ENCODE measurements at places on chromosomes 6 and 20. TPM values are rescaled to one million over a fixed set of nuclear protein-coding genes. Genes with fewer than 3 reads are reported as not detected.

MEP1A gene
- total RNA-seq: not detected

DNA sequence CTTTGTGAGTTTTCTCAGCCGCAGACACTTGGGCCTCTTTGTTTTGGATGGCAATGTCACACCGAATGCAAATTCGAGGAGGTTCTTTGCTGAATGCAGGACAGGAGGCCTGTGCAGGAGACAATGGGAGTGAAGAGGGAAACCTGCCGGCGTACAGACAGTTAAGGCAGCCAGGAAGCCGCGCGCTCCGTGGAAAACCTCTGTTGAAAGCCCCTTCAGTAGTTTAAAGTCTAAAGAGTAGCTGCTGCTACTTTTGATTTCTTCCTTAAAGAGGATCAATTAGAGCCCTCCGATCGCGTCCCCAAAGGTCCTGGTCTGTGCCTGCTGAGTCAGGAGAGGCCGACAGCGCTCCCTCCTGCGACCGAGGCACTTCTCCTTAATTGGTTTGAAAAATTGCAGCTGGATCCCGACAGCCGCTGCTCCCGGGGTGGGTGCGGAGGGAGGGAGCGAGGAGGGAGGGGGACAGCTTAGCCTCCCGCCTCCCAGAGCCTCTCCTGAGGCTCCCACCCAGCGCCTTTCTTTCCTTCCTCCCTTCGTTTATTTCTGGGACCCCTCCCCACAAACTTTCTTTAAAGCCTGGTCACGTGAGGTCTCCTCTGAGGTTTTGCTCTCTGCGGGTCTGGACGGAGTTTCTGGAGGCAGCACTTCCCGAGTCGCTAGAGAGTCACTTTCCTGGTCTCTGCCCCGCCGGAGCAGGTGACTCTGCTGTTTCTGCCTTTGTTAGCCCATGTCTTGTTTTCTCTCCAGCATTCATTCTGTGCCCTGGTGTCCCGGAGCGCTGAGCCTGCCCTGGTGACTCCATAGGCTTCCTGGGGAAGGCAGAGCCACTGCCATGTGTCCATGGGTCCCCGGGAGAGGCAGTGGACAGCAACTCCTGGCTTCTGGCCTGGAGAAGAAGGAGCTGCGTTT lies 22.3 kb upstream of the RPP40 start:
- DNase-seq: peak; percentile 61

GRCh38 chr6:112563368-112563767 lies 216.2 kb downstream of the RFPL4B start:
- DNase-seq: peak; percentile 30

TFAP2B gene
- not detected for total RNA-seq

GPR6 gene
- total RNA-seq: not detected

- DNase-seq: peak; percentile 44
These were observed 36.9 kb upstream of the FANCE start for GRCh38 chr6:35415065-35415891.

- no peak for DNase-seq
These were observed 509.0 kb downstream of the CD83 start for GRCh38 chr6:14626556-14626955.

PSORS1C1 gene
- total RNA-seq: 9.2 TPM

DNA sequence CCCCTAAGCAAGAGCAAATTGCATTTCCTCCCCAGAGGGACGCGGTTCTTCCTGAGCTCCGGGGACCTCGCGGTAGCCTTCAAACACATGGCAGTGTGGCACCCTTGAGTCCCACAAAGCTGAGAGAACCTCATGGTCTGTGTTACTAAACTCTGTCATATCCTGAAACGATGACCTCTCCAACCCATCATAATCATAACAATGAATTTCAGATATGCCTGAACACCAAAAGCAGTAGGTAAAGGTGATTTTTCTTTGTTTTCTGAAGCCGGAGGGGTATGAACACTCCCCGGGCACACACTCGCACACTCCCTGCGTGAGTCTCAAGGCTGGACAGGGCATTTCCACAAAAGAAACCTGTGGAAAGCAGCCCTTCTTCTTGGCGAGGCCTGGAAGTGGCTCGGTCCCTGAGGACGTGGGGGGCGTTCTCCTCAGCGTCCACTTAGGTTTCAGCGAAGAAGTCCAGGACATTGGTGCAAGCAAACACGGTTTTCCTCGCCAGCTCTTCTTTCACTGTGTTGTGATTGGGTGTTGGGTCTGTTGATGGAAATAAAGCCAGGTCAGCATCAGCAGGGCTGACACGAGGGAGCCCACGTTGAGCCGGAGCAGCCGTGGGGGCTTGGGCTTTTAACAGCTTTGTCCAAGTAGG lies 183.4 kb downstream of the ERMARD start:
- peak; percentile 73 for DNase-seq

DNA sequence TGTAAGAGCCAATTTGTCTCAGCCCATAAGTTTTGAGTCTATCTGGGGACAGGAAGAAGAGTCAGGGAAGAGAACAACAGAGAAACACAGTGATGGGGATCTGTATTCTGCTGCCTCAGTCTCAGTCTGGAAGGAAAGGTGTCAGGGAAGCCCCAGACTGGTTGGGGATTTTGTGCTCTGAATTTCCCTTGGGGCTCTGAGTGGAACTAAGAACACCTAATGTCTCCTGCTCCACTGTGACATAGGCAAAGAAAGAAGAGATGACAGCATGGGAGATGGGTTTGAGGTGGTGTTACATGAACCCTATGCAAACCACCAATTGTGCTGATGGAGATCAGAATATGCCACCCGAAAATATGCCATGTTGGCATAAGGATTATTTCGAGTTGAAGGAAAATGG lies 139.5 kb upstream of the MYLIP start:
- no peak for DNase-seq

DNA sequence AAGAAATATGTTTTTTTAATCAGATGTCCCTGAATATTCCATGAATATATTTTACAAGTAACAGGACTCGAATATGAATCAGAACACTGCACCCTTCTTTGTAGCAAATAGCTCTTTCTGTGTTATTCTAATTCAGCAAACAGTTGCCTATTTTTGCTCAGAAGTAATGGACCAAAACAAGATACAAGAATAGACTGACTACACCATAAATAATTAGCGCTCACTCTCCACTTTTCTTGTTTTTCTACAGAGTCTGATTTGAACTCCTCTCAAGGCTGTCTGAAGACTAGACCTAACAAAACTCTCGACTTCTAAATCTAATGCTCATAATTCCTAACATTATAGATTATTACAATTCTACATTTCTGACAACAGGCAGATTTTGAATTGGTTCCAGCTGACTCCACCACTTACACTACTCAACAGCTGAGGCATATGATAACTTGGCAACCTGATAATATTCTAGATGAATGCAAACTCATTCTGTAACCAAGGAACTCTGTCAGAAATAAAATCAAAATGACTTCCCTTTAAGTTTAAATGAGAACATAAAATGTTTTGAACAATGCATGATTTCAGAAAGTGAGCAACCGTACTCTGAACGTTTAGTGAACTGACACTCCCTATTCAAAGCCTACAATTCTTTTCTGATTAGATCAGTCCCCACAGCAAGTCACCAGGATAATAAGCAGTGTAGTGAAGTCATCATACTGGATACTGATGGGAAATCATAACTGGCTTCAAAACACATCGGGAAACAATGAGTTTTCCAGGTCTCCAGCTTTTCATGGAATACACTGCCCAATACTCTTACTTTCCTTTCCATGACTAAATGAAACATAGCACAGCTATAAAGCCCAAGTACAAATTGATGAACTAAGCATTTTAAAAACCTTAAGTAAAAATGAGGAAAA lies 114.2 kb upstream of the BEND6 start:
- DNase-seq: peak; percentile 88

- peak; percentile 42 for DNase-seq
These were observed 12.9 kb downstream of the PARD6B start for GRCh38 chr20:50744143-50744792.

DNA sequence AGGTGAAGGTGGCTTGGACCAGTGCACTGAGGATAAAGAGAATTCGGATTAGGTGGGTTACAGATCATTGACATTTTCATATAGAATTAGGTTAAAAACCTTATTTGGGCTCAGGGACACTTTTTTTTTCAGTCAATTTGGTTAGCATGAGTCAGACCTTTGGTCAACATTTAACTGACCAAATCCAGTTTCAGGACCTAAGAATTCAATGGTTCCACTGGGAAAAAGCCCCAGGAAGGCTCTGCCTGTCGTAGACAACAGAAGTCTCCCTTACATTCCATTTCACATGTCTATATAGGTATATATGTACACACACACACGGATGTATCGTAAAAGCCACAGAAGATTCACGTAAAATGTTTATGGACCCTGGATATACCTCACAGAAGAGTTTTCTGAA lies 184.2 kb upstream of the RREB1 start:
- DNase-seq: no peak

NKX2-4 gene
- total RNA-seq: not detected

- DNase-seq: peak; percentile 94
These were observed 37.1 kb upstream of the NCOA3 start for GRCh38 chr20:47464380-47465101.

GRCh38 chr20:17969884-17970409 lies 1.1 kb downstream of the MGME1 start:
- DNase-seq: peak; percentile 77

GRCh38 chr20:20211988-20212518 lies 155.9 kb upstream of the INSM1 start:
- DNase-seq: no peak

DNA sequence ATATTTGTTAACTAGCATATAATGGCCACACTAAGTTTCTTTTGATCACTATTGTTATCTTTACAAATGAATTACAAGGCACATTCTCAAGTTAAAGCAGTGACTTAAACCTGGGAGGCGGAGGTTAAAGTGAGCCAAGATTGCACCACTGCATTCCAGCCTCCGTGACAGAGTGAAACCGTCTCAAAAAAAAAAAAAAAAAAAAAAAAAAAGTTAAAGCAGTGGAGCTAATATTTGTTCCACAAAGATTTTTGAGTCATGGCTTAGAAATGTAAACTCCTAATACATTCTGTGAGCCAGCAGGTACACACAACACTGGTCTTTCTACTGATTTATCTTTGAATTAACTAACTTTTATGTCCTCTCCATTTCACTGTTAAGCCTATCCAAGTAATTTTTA lies 221.7 kb upstream of the HTR1E start:
- DNase-seq: no peak

DNA sequence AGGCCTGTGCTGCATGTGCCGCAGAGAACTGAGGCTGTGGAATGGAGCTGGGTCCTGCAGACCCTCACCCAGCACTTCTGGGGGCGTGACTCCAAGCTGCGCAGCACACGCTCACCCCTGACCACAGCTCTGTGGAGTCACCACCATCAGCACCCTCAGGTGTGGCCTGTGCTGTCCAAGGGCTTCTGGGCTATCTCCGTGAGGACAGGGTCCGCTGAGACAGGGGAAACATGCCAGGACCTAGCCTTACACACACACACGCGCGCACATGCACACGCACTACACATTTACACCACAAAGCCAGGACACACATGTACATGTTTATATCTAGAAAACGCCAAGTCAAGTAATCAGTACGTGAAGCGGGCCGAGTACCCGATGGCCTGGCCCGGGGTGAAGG lies 26.8 kb upstream of the TCFL5 start:
- no peak for DNase-seq

DNA sequence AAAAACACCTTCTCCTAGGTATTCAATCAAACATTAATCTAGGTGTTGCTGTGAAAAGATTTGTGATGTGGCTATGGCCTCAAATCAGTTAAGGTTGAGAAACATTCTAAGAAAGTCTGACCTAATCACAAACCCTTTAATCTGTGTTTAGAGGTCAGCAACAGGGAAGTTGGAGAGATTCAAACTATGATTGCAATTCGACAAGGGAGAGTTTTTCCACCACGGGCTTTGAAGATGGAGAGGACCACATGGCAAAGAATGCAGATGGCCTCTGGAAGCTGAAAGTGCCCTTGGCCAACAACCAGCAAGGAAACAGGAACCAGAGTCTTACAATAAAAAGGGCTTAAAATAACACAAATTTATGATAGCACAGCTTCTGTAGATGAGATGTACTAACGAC lies 29.6 kb upstream of the LGSN start:
- peak; percentile 54 for DNase-seq

DNAH8 gene
- total RNA-seq: 0.97 TPM

GRCh38 chr6:22447249-22448196 lies 121.8 kb upstream of the HDGFL1 start:
- peak; percentile 88 for DNase-seq

DNA sequence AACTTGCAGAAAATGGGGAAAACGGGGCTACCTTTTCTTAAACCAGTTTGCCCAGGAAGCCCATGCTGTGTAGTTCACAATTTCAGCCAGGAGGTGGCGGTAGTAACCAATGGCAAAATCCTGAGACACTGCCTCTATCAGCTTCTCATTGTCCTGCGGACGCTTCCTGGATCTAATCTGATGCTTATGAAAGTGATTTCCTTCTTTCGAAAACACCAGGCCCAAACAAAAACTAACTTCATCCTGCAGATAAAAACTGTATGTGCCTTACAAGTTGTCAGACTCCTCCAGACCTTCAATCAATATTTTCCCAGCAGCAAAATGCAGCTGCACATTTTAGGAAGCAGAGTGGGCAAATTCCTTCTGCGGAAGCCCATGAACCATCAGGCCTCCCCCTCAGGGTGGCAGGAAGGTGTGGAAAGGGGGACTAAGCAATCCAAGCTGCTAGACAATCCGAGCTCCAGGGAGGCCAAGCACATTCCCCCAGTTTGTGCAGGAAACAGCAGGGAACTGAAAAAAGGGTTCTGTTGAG lies 88.5 kb downstream of the LY86 start:
- peak; percentile 91 for DNase-seq

GPR63 gene
- 0.13 TPM for total RNA-seq

GLP1R gene
- total RNA-seq: not detected

- peak; percentile 7 for DNase-seq
These were observed 124.3 kb upstream of the MLIP start for GRCh38 chr6:53986721-53987521.

- no peak for DNase-seq
These were observed 251.4 kb downstream of the PRL start for GRCh38 chr6:22045261-22045912.

DNA sequence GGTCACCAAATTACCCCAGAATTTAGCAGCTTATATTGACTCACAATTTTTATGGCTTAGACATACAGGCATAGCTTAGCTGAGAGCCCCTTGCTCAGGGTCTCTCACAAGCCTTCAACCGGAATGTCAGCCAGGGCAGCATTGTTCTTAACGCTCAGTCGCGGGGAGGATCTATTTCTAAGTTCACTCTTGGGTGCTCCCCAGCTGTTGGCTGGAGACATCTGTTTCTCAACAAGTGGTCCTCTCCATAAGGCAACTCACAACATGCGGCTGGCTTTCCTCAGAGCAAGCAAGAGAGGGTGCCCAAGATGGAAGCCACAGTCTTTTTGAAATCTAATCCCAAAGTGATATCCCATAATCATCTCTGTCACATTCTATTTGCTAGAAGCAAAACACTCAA lies 46.6 kb downstream of the SLX4IP start:
- no peak for DNase-seq

DNA sequence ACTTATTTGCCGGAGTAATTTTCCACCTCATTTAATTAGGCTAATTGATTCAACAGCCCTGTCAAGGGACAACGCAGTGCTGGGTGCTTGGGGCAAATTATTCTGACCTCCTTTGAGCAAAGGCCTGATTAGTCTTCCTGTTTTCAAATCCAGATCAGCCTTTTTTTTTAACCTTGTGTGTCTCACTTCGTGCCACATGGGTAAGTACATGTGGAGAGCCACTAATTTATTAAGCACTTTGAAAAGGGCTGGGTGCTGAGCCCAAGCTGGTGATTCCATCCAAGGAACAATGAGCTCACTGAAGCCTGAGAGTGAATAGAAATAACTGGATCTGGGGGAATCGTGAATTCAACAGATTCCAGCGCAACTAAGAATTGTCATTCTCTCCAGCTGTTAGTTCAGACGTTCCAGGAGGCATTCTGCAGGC lies 229.3 kb downstream of the CLIC5 start:
- DNase-seq: no peak

GRCh38 chr6:72218125-72218524 lies 331.8 kb downstream of the RIMS1 start:
- peak; percentile 32 for DNase-seq

NEDD9 gene
- 55.2 TPM for total RNA-seq

Data from endothelial cell of umbilical vein (primary cell).